Stimulated activated CD8-positive, alpha-beta memory T cell treated with anti-CD3 and anti-CD28 coated beads, Interleukin-12 subunit alpha, Interleukin-12 subunit beta, amount 100 ng/mL, for 4 hours (primary cell): ENCODE measurements at places on chromosomes 7 and 10.

GRCh38 chr10:94725871-94726270 is 36.6 kb upstream of the CYP2C19 start:
- DNase-seq: no peak

GRCh38 chr7:48084727-48085432 is 4.2 kb upstream of the UPP1 start:
- DNase-seq: peak; percentile 63

GRCh38 chr10:43734716-43735115 is 86.0 kb upstream of the ZNF32 start:
- no peak for DNase-seq

DNA sequence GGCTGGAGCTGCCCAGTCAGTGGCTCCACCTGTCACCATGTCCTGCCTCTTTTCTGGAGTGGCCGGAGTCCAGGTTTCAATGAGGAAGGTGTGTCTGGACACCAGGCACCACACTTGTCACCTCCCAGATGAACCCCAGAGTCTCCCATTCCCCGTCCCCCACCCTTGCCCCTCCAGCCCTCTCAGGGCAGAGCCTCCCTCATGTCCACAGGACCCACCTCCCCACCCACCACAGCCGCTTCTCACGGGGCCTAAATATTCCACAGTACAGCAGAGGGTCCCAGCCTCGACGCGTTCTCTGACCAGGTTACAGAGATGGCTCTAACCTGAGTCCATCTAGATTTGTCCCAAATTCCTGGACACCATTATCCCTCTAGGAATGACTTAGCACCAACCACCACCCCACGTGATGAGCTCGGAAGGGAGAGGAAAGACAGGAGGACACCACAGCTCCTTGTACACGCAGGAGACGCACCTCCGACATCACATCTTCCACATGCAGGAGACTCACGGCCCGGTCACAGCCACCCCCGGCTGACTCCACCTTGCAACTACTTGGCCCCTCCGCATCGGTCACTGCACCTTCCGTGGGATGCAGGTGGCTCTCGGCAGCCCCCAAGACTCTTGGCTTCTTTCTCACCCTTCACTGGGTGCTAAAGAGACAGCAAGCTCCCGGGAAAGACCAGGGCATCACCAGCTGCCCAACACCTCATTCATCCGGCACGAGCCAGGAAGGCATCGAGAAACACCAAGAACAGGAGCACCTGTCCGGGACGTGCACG is 560.2 kb downstream of the DNAJB6 start:
- no peak for DNase-seq

- DNase-seq: no peak
Measured at GRCh38 chr7:111958896-111959295, 247.3 kb downstream of the DOCK4 start.

DNA sequence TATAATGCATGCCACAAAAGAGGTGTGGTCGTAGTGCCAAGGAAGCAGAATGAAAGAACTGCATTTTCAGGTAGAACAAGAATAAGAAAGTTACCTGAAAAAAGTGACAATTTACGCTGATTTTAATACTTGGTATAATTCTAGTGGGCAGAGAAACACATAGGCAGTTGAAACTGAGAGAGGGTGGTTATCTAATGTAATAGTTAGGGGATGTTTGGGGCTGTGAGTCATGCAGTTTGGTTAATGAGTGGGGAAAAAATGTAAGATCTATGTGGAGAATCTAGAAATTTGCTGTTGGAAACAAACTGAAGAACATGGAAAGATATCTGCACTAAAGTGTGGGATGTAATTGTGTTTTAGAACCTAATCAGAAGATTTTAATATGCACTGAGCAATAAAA is 33.7 kb downstream of the ZNF37A start:
- no peak for DNase-seq

- DNase-seq: no peak
Measured at GRCh38 chr10:67036808-67037207, 111.0 kb downstream of the LRRTM3 start.

- no peak for DNase-seq
Measured at GRCh38 chr7:85620936-85621685, 434.3 kb upstream of the SEMA3D start.
